ENCODE measurements at places on chromosomes 6 and 20.
A peak's percentile ranks its signal among the peaks of the same experiment; 100 is the strongest.

DNA sequence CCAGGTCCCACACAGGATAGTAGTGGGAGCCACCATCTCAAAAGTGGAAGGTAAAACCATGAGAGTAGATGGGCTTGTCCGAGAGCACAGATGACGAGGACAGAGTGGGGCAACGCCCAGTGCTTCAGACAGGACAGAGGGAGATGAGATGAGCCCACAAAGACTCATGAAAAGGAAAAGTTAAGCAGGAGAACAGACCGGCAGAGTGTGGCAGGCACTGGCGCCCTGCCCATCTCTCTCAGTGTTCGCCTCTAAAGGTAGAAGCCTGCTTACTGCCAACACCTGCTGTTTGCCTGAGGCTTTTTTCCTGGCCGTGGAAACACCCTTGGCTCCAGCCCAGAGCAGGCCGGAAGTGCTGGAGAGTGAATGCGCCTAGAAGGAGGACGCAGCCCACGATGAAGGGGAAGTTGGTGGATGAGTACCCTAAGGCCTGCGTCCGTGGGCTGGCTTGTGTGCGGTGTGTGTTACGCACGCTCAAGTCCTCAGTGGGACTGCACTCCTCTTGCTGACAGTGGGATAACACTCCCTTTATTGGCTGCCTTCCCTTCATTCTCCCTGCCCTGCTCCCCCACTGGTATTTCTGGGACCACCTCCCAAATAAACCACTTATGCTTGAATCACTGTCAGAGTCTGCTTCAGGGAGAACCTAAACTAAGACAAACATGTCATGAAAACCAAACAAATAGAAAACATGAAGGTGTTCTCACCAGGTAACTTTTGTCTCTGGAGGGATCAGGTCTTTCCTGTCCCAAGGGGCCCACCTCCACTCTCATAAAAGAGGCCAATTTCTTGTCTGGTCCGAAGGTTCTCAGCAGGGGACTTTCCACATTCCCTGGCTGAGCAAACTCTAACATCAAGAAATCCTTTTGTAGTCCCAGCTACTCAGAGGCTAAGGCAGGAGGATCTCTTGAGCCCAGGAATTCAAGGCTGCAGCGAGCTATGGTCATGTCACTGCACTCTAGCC, 9.1 kb upstream of the FOXP4 start:
- DNase-seq = no peak

GRCh38 chr6:78505178-78505577, 362.2 kb upstream of the IRAK1BP1 start:
- DNase-seq = no peak

DNA sequence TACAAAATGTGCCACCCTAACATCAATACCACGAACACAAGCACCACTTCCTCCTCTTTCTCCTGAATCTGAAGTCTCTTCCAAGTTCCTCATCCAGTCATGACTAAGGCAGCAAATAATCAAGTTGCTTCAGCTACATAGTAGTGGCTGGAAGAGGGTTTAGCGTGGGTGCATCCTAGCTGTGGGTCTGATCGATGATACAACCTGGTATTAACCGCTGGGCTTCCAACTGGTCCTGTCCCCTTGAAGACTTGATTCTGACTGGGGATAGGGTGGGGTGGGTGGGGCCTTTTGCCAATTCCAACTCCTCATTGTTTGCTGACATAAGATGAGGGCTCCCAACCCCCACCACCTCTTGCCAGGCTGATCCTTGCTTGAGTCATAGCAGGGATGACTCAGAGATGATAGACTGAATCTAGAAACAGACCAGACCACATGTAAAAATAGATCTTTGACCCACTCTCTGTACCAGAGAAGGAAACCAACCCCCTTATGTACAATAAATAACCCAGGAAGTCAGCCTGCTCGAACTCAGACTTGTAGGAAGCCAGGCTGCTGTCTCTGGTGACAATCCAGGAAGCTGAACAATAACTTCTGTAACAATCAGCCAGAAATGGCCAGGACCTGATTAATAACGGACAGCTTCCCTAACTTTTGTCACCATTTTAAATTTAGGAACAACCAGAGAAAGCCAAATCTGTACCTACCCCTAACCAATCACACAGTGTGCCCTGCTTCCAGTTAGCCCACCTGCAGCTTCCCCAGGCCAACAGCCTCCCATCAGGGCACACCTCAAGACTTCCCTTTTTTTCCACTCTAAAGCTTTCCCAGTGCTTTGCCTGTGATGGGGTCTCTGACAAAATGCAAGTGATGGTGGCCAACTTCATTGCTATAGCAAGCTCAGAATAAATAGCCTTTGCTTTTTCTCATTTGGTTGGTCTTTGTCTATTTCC, 68.9 kb upstream of the FAM184A start:
- peak; percentile 58 for DNase-seq

DNA sequence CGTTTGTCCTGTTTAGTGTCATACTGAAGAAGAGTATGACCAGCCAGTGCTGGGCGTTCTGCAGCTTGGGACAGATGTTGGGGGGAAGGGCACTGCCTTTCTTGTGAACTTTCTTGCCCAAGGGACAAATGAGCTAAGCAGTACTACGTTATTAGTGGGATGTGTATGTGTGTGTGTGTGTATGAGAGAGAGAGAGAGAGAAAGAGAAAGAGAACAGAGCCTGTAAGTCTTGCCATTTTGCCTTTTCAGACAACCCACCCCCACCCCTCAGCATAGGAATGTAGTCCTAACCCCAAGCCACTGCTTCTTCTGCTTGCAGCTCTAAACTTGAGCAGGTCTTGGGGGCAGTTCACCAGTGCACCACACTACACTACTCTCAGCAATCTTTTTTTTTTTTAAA, 45.5 kb downstream of the E2F3 start:
- no peak for DNase-seq

Measured in GM18507 (cell line).